ENCODE measurements at places on chromosomes 7 and 10. TPM values are rescaled to one million over a fixed set of nuclear protein-coding genes. Genes with fewer than 3 reads are reported as not detected.

Gene FAM237B
- 0.22 TPM for total RNA-seq

Gene TAX1BP1
- total RNA-seq = 92.4 TPM

Gene AEBP1
- total RNA-seq = 165 TPM

Gene TEX47
- not detected for total RNA-seq

Gene POLL
- total RNA-seq = 11.8 TPM

Gene PDE1C
- 0.12 TPM for total RNA-seq

Gene WEE2
- not detected for total RNA-seq

Gene AKR1C4
- not detected for total RNA-seq

Gene ADCY1
- 0.33 TPM for total RNA-seq

Gene STRIP2
- 14.8 TPM for total RNA-seq

Gene HOXA13
- 14.9 TPM for total RNA-seq

Gene CCZ1
- 66.5 TPM for total RNA-seq

Gene CALHM3
- not detected for total RNA-seq

Gene STOX1
- total RNA-seq = 0.12 TPM

Gene UPP1
- 10.9 TPM for total RNA-seq

Gene OR2A7
- not detected for total RNA-seq

Data from uterine smooth muscle cell (primary cell).